GDM1 (cell line): ENCODE measurements at places on chromosomes 7 and 10.

DNA sequence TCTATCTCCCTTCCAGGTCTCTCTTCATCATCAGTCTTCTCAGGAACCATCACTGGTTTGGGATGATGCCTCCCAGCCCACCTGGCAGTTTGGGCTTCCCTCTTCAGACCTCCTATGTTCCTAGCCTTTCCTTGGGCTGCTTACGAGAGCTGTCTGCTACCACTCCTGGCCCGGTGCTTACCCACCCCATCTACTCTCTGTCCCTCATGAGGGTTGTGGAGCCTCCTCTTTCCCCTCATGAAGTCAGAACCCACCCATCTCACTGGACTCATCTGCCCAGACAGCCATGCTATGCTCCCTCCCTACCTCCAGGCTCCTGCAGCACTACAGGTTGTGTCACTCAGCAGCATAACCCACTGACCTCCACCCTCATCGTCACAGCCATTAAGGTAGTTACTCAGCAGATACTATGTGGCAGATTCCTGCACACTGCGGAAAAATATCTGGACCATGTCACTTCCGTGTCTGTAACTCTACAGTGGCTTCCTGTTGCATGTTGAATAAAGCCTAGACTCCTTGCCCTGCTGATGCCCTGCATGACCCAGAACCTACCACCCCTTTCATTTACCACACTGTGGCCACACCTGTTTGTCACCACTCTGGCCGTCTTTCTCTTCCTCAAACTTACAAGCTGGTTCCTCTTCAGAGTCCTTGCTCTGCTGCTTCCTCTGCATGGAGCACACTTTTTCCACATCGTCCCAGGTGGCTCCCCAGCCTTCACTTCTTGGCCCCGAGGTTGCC is 2.0 kb downstream of the DBNL start:
- no peak for DNase-seq

GRCh38 chr7:77531038-77531437 is 6.1 kb upstream of the PTPN12 start:
- DNase-seq, result no peak

DNA sequence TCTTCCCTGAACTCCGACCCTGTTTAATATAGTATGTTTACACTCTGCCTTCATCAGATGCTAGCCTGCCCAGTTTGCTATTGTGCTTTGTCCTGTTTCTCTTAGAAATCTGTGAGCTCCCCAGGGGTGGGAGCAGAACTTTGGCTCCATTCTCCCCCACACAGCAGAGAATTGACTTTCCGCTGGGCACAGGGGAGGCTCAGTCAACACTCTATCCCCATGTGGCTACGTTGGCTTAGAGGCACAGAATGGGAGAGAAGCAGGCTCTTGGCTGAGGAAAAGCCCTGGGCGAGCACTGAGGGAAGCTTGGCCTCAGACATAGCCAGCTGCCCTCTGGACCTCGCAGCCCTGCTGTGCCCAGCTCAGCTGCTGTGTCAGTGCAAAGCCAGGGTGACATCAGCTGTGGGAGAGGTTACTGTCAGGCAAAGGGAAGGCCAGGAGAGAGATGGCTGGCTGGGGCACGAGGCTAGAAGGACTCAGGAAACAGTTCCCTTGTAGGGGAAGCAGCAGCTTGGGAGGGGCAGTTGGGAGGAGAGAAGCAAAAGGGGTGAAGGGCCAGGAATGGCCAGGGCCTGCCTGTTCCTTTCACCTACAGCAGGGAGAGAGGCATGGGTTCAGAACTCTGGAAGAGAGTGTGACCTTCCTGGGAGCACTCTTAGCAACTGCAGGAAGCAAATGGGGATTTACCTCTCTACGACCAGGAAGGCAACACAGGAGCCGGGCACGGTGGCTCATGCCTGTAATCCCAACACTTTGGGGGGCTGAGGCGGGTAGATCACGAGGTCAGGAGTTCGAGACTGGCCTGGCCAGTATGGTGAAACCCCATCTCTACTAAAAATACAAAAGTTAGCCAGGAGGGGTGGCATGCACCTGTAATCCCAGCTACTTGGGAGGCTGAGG is 5.8 kb upstream of the SCD start:
- DNase-seq, result no peak

- no peak for DNase-seq
Observed at GRCh38 chr10:110522365-110522988, 24.8 kb downstream of the DUSP5 start.

GRCh38 chr10:124220971-124221355 is 127.6 kb upstream of the CHST15 start:
- DNase-seq, result no peak

GRCh38 chr7:117112640-117113039 is 159.3 kb downstream of the ST7 start:
- DNase-seq, result no peak

DNA sequence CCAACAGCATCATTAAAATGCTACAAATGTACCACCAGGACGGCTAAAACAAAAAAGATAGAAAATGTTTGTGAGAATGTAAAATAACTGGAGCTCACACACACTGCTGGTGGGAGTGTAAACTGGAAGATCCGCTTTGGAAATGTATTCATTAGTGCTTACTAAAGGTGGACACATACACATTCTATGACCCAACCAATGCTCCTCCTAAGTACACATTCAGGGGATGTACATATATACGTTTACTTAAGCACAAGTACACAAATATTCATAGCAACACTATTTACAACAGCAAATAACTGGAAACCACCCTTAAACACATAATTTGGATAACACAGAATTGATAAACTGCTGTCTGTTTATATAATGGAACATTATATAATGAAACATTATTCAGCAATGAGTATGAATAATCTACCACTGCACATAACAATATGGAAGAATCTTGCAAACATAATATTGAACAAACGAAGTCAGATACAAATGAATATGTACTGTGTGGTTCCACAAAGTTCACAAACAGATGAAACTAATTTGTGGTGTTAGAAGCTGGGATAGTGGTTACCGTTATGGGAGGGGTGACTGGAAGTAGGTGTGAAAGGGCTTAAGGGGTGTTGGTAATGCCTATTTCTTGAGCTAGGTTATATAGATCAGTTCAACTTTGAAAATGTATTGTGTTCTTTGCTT is 52.1 kb downstream of the STRA8 start:
- no peak for DNase-seq

DNA sequence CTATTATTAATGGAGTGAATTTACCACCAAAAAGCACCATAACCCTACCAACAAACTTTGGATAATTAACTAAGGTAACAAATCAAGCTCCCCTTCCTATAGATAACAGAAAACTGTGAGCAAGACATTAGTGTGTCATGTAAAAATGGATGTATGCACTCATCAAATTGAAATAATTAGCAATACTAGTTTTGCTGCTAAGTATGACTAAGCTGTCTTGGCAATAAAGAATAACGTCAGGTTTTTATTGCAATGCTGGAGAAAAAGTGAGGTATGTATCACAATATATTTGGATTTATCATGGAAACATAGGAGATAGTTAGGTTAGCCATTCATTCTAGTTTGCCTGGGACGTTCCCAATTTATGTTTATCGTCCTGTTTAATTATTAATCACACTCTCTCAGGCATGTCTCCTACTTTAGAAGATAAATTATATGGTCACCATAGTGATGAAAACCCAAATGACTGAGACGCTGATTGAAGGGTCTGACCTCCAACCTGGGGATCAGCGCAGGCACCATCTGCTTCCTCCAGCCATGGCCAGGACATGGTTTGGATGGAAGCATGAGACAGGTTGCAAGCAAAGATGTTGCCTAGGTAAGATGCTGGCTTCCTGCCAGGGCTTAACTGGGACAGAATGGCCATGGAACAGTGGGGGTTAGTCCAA is 125.6 kb downstream of the FANK1 start:
- no peak for DNase-seq

GRCh38 chr7:37341033-37341630 is 107.5 kb downstream of the ELMO1 start:
- DNase-seq, result no peak

GRCh38 chr7:100008525-100008924 is 6.9 kb upstream of the ZKSCAN1 start:
- no peak for DNase-seq

DNA sequence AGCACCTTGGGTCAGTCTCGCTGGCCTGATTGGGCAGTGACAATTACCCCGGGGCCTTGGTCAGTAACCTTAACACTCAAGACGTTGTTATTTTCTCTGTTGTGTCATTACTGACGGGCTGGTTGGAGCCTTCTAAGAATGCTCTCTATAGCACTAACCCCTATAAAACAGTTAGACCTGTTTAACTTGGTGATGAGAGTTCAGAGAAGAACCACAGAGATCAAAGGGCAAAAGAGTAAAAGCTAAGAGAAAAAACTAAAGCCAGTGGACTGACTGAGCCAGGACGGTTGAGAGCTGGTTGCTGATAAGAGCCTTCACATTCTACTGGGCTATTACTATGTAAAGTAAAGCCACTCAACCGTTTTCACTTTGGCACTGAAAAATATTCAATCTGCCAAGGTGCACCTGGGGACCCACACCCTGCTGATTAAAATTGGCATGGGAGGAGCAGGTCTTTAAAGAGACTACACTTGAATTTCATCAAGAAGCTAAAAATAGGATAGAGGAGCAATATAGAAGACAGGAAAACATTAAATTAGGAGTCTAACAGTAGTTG is 13.6 kb upstream of the ITGB1 start:
- DNase-seq, result no peak

GRCh38 chr10:102473445-102474331 is 22.3 kb upstream of the C10orf95 start:
- no peak for DNase-seq

- DNase-seq, result no peak
Observed at GRCh38 chr10:100647928-100648327, 97.5 kb upstream of the PAX2 start.

- DNase-seq, result no peak
Observed at GRCh38 chr7:47407136-47407535, 174.8 kb downstream of the TNS3 start.

GRCh38 chr10:129344103-129344502 is 122.9 kb upstream of the MGMT start:
- DNase-seq, result no peak

GRCh38 chr10:51960494-51960895 is 261.1 kb upstream of the CSTF2T start:
- no peak for DNase-seq

DNA sequence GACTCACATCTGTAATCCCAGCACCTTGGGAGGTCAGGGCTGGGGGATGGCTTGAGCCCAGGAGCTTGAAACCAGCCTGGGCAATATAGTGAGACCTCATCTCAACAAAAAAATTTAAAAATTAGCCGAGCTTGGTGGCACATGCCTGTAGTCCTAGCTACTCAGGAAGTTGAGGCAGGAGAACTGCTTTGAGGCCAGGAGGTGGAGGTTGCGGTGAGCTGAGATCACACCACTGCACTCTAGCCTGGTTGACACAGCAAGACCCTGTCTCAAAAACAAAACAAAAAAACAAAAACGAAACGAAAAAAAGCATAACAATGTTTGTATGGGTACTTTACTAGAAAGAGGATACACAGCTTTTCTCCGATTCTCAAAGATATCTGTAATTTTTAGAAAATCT is 31.8 kb downstream of the WNT16 start:
- no peak for DNase-seq
